ENCODE measurements at places on chromosomes 2 and 18.

DNA sequence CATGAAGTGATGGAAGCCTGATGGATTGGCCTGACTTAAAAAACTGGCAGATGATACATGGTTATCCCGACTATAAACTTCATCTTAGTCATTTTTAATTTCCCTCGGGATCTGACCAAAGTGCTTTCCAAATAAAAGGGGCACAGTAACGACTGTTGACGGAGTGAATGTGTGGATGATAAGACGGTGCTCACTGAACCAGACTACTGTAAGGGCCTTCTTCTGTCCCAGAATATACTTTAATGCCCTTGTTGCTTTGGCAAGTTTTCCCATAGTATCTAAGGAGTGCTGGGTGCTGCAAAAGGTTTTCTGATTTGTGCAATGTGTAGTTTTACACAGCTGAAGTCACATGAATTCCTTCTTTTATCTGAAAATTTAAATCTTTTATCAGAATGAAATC is 373.5 kb downstream of the DSEL start:
- no peak for DNase-seq

GRCh38 chr2:119841550-119841949 is 81.8 kb downstream of the PTPN4 start:
- DNase-seq, result no peak

- DNase-seq, result no peak
Observed at GRCh38 chr2:223474893-223475292, 127.3 kb downstream of the SCG2 start.

GRCh38 chr2:44895061-44895460 is 46.4 kb upstream of the SIX3 start:
- DNase-seq, result no peak

GRCh38 chr2:165572151-165572550 is 102.7 kb downstream of the CSRNP3 start:
- DNase-seq, result no peak

DNA sequence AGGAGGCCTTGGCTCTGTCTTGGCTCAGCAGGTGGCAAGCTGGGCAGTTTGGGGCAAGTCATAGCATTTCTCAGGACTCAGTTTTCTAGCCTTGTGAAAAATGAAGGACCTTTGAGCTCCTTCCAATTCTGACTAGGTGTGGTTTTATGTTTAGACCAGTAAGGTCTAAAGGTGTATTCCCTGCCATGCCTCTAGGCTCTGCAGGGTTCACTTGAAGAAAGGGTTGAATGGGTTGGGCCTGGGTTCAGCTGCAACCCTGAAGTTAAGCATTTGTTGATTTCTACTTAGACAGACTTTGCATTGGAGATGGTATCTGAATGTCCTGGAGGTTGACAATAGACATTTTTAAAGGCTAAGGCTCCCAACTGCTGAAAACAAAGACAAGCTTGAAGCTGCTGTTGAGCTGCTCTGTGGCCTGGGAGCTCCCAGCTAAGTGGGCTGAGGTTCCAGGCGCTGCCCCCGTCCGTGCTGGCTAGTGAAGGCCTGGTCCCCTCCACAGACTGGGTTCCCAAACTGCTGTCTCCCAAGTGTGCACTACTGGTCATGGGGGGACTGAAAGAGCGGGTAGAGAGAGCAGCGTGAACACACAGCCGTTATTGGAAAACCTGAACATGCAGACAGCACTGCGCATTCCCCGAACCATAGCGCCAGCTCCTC is 100.7 kb upstream of the SMAD7 start:
- no peak for DNase-seq

- DNase-seq, result no peak
Observed at GRCh38 chr2:220025207-220025606, 397.8 kb downstream of the SLC4A3 start.

DNA sequence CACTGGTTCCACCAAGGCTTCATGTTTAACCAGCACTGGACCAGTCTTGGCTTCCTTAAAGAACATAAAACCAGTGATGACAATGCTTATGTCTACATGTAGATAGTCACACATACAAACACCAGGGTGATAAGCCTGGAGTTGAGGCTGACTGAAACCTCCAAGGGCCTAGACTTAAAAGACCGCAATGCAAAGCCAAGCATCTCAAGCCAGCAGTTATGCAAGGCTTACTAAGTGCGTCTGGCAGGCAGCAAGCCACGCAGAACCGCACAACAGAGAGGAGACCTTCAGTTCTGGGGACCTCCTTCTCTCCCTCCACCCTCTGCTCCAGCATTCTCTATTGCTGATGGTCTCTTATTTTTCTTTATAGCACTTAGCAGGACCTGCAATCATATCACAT is 63.2 kb upstream of the ACAA2 start:
- no peak for DNase-seq

DNA sequence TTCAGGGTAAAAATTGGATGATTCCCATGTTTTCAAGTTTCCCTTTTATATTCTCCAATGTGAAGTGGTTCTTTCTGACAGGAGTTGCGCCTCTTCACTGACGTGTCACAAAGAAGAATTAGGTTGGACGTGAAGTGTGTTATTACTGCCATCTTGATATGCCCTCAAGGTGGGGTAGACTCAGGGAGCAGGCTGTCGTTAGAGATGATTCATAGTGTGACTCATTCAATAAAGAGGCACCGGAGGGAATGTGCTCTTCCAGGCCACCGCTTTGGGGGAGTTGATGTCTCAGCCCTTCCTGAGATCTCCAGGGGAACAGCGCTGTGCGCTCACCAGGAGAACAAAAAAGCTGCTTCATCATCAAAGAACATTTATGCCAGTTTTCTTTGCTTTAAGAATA is 3.6 kb upstream of the DGKD start:
- peak; percentile 53 for DNase-seq

DNA sequence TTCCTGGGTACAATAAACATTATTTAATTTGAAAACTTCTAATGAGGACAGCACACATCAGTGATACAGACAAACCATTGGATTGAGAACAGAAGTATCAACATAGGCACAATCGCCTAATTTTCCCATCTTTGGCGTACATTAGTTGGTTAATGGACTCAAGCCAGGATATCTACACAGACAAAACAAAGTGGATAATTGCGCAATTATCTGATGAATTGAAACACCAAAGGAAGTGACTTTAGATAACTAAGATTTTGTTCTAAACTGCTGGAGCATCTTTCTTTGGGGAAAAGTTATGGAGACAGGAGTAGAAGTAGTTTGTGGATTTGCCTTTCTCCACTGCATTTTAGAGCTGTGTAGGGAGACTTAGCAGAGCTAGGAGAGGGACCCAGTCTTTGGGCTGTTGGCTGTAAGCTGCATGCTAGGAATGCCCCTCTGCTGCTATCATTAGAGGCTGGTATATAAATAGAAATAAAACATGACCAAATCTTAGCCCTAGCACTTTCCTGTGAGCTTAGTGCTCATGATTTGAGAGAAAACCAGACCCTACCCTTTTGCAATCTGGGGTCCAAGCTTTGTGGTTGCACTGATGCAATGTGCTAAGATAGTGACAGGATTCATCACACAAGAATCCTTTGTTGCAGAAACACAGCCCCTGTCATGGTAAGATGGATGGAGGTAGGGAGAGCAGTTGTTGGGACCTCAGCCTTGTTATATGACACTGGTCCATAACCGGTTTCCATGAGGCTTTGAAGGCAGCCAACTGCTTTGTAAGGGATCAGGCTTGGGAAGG is 264.5 kb upstream of the PIK3C3 start:
- DNase-seq, result no peak

DNA sequence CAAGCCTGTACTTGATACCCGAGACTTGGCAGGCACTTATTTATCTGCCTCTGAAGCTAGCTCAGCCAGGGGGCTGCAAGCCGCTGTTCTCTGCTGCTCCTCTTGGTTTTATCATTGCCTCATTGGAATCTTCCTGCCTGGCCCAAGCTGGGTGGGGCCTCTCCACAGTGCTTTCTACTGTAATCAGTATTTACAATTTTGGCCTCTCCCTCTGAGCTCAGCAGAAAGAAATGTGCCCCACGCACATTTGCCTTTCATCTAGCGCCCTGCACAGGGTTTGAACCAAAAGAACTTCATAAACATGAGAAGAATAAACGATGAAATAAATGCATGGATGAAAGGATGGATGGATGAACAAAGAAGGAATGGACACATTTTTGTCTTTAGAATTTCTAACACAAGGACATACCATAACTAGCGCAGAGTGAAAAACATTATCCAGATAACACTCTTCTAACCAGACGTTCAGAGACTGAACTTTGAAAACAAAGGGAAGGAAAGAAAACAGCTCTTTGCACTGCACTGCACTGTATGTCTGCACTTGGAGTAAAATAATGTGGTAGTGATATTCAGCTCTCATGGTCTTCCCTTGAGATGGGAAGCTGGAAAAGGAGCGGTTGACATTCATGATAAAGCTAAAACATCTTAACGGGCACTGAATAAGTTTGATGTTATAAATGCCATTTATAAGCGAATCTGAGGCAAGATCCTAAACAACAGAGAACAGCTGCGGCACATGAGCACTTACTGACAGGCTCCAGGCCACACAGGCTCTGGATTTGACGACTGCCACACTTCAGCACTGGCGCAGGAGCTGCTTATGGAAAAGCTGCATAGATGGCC is 86.8 kb upstream of the SP3 start:
- no peak for DNase-seq

- no peak for DNase-seq
Observed at GRCh38 chr2:64876137-64876647, 113.0 kb upstream of the SLC1A4 start.

DNA sequence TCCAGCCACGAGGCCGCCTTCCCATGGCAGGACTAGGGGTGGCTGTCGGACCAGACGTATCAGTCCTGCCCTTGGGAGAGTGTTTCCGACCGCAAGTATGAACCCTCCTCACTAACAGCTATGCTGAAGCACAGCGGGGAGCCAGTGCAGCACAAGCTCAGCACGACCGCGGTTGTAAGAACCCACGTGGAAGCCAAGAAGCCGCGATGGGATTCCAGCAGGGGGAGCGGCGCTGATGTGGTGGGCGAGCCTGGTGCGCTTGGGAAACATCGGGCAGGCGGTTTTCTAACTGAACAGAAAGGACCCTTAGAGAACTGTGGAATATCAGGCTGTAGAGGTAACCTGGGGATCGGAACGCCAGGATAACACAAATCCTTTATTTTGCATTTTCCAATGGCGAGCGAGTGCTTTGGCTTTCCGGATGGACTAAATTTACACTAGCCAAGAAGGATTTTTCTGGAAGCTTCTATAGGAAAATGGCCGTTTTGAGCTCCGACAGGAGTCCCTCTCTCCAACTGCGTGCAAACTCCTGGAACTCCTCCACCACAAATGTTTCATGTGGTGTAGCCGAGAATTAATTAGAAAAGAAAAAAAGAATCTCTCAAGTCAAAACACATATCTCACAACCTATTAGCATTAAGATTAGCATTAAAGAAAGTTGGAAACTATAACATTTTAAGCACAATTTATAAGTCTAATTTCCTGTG is 132.0 kb upstream of the MYCN start:
- no peak for DNase-seq

DNA sequence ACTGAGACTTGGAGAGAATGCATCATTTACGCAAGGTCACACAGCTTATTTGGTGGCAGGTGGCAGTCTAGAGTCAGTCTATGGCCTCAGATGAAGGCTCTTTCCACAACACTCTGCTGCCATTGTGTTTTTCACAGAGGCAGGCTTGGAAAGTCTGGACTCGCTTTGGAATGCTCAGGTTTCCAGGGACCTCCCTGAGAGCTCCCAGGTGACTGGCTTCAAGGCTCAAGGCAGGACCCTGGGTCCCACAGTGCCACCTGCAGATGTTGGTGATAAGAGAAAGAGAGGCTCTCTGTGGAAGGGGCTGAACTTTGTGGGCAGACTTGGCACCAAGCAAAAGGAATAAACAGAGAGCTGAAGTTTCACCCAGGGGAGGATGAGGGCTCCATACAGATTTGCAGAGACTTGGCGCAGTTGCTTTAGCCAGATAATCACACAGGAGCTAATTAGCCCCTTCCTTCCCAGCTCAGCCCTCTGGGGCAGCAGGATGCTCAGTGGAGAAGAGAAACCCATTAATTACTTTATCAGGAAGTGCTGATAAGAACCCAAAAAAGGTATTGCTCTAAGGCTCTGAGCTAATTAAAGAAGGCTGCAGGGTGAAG is 103.5 kb downstream of the LBH start:
- DNase-seq, result no peak

- no peak for DNase-seq
Observed at GRCh38 chr2:28387082-28387960, 5.3 kb upstream of the FOSL2 start.

GRCh38 chr2:132462236-132462635 is 45.6 kb downstream of the GPR39 start:
- no peak for DNase-seq

GRCh38 chr2:85681372-85681763 is 12.8 kb upstream of the GNLY start:
- no peak for DNase-seq

GRCh38 chr2:23603156-23603555 is 218.2 kb downstream of the KLHL29 start:
- DNase-seq, result no peak

DNA sequence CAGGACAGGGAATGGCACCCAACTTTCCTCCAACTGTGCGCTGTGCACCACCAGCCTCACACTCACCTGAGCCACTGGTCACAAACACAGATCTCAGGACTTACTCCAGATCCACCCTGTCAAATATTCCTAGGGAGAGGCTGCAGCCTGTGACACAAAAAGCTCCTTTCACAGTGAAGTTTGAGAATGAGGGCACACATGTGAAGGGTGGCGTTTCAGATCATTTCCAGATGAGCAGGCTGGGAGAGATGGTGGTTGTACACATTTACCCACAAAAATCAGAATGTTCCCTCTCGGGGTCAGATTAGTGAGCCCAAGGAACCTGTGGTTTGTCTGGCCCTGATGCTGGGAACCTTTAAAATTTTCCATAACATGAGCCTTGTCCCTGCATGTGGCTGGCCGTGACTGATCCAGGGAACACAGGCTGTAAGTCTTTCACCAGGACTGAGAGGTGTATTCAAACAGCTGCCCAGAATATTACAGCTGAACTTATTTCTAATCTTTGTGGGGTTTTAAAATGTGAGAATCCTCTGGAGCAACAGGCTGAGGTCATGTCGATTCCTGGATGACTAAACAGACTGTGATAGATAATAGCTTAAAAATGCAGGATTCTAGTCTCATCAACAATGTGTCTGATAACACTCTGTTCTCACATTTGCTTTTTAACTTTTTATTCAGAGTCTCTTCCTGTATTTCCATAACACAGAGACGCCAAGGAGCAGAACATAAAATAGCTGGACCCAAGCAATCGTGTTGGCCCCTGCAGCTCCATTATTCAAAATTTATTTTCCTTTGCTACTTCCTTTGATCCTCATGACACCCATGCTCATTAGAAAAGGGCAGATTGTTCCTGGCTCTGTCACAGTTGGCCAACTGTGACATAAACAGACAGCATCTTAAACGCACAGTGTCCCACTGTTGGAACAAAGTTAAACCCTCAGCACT is 35.5 kb downstream of the IL1R2 start:
- DNase-seq, result no peak

- no peak for DNase-seq
Observed at GRCh38 chr2:26848336-26849055, 564 bp downstream of the DPYSL5 start.

- DNase-seq, result no peak
Observed at GRCh38 chr2:122478771-122479170, 723.3 kb downstream of the TSN start.

Measured in smooth muscle cell of the brain vasculature (primary cell).